ENCODE measurements at places on chromosomes 12 and 14. TPM values are rescaled to one million over a fixed set of nuclear protein-coding genes. Genes with fewer than 3 reads are reported as not detected.

DNA sequence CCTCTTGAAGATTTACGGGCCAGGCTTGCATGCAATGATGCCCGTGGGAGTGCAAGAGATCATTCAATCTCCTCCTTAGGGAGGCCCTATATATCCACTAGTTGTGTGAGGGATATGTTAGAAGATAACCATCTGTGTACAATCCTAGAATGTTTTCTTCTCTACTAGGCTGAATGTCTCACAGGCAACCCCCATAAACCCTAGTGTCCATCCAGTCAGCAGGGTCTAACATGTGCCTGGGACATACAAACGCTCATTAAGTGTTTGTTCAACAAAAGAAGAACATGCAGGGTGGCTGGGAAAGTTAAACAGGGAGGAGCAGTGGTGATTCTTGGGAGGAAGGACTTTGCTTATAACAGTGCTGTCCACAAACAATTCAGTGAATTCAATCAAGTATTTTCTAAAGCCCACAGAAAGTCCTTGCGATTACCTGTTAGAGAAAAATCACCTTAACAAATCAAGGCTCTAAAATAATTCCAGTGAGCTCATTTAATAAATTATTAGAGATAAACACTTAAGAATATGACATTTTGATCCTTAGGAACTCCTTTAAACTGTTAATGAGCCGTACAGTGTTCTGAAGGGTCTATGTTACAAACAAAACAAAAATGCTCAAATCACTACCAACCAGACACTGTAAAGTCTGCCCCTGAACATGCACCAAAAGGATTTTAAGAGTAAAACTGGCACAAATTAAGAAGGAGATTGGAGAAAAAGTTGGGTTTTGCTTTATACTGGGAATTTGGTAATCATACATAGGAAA lies 96.6 kb upstream of the FERMT2 start:
- no peak for DNase-seq

OR6C4 gene
- total RNA-seq = not detected

ITGB7 gene
- total RNA-seq = 1.6 TPM

DNA sequence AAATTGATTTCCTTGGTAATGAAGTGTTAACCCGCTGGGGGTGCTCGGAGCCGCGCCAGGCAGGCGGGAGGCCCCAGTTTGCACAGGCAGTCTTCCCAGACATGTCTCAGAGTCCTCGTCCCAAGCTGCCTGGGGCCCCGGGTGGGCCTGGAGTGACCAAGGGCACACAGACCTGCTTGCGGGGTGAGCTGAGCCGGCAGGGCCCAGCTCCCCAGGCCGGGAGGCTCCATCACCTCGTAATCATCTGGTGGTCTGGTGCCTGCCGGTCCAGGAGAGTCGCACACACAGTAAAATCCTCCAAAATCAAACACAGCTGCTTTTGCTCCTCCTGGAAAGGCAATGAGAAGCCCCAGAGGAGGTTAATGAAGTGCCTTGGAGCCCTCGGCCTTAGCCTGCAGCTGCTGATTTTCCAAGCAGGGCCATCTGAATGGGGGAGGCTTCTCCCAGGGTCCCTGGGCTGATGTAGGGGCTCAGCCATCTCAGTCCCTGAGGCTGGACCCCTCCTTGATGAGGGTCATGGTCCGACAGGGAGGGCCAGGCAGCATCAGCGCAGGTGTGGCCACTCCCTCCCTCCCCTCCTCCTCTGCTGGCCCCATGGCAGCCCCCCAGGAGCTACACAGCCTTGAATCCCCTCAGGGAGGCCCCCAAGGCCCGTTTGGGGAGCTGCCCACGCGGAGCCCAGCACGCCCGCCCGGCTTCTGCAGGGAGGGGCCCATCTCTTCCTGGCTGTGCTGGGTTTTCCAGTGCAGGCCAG lies 39.4 kb upstream of the FBRSL1 start:
- no peak for DNase-seq

SRRM4 gene
- total RNA-seq = 0.42 TPM
